Spinal cord (tissue), 10 donors: ENCODE measurements at places on chromosomes 1 and 21. TPM values are rescaled to one million over a fixed set of nuclear protein-coding genes. Genes with fewer than 3 reads are reported as not detected.

Gene MPL
- 0.30 TPM for total RNA-seq

Gene OR2T29
- total RNA-seq, result not detected

Gene LPAR3
- 17.6 TPM for total RNA-seq

Gene RAP1GAP
- 37.1 TPM for total RNA-seq

Gene SDF4
- 86.7 TPM for total RNA-seq

Gene ETNK2
- total RNA-seq, result 18.2 TPM

Gene GLMN
- 25.8 TPM for total RNA-seq

Gene KRTCAP2
- 140 TPM for total RNA-seq

Gene F5
- total RNA-seq, result 8.4 TPM

Gene TNFSF18
- 1.1 TPM for total RNA-seq

Gene S100A1
- 3.7 TPM for total RNA-seq

Gene CELA2B
- total RNA-seq, result not detected

Gene LCE1D
- total RNA-seq, result not detected

Gene OR2M3
- 0.06 TPM for total RNA-seq

Gene PDC
- not detected for total RNA-seq

Gene HSPG2
- 72.1 TPM for total RNA-seq

Gene CRP
- not detected for total RNA-seq

Gene FCRLA
- 0.44 TPM for total RNA-seq

Gene SLC5A9
- 0.39 TPM for total RNA-seq

Gene KCNK1
- 12.9 TPM for total RNA-seq

Gene HES2
- total RNA-seq, result not detected

Gene VCAM1
- total RNA-seq, result 80.2 TPM

Gene TNNT2
- 1.4 TPM for total RNA-seq

Gene WDR47
- 92.9 TPM for total RNA-seq
